WERI-Rb-1 (cell line): ENCODE measurements at places on chromosomes 11 and 22.

DNA sequence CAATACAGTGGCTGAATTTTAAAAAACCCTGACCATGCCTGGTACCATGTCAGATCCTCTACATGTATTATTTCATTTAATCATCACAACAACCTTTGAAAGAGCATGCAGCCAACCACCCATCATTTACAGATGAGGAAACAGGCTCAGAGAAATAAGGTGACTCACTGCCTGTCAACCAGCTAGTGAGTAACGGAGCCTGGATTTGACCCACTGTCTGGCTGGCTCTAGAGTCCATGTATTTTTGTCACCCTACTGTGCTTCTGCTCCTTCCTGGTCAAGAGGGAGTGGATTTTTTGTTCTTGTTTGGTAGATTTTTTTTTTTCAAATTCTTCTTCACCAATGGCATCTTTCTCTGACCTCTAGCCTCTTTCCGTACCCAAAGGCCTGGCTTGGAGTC is 77.4 kb downstream of the CWC15 start:
- DNase-seq, result no peak

- DNase-seq, result no peak
Measured at GRCh38 chr22:35630891-35631290, 13.8 kb upstream of the MB start.

DNA sequence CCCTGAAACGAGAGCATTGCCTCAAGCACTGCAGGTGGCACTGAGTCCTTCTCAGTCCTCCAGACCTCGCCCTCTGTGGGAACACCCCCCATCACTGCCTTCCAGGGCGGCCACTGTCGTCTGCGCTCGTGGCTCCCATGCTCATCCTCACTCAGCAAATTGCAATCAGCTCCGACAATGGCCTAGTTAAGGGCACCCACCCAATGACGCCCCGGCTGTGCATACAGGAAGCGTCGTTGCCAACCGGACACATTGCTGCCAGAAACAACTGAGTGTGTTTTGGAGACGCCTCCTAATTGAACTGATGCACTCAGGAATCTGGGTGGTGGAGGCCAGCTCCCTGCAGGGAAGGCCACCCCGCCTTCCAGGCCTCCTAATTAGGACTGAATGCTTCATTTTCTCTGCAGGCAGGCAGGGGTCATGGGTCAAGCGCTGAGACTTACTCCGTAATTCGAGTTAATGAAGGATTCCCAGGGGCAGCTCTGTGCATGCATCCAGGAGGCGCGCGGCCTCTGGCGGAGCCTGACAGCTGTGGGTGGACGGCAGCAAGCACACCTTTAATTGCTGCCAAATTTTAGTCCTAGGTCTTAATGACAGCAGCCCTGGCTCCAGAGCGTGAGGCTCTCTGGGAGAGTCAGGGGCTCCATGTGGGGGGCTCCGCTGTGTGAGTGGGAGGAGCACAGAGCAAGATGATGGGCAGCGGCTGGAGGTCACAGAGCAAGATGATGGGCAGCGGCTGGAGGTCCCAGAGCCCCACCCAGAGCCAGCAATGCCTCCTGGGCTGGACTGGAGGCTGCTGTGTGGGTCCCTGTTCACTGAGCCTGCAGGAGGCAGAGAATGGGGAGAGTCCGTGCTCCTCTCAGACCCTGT is 199.0 kb downstream of the BRD1 start:
- no peak for DNase-seq

- no peak for DNase-seq
Measured at GRCh38 chr11:79579063-79579462, 138.2 kb upstream of the TENM4 start.

DNA sequence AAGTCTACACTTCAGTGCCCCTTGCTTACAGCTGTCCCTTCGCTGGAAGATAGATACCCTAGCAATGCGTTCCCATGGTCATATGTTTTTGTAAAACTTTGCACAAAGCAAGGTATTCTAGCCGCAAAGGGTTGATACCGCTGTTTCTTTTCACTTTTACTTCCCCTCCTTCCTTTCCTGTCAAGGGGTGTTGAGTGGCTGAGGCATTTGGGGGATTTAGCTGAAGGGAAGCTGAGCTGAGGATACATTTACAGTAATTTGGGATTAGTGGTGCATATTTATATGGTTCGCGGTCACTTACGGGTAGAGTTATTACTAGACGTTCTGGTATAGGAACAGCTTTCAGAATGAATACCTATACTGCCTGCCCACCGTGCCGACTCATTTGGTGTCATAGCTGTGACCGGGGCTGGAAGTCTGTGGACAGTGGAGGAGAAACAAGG is 86.9 kb upstream of the WNT11 start:
- DNase-seq, result no peak

DNA sequence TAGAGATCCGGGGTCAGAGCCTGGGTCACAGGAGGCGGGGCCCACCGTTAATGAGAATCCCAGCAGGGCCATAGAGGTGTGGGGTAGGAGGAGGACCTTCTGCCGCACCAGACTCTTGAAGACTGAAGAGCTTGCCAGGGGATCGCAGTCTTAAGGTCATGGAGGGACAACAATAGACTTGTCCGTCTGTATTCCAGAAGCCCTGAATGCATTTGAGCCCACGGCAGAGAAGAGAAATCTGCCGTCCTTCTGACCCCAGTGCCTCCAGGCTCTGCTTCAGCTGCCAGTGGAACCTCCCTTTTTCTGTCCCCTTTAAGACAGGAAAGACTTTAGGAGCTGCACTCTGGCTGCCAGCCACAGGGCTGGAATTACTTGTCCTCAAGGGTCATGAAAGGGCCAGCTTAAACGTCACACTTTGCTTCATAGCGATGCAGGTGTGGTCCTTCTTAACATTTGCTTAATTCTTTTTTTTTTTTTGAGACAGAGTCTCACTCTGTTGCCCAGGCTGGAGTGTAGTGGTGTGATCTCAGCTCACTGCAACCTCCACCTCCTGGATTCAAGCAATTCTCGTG is 15.5 kb upstream of the ST3GAL4 start:
- no peak for DNase-seq

DNA sequence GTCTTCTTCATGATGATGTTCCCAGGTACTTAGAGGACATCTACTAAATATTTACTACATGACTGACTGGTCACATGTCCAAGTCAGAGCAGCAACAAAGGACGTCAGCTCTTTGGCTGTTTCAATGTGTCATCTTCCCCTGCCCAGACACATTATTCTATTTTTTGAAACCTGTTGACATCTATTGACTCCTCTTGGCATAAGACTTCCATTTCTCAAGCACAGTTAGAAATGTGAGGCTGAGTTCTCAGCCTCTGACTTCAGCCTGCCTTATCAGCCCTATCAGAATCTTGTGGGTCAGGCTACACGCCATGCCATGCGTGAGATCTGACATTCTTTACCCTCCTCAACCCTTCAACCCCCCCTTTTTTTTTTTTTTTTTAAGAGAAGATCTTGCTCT is 63.8 kb downstream of the SC5D start:
- DNase-seq, result no peak

GRCh38 chr11:95720195-95720594 is 69.4 kb downstream of the FAM76B start:
- no peak for DNase-seq

GRCh38 chr22:44395118-44396005 is 82.6 kb upstream of the SHISAL1 start:
- DNase-seq, result peak; percentile 57

- no peak for DNase-seq
Measured at GRCh38 chr11:29268733-29269132, 748.1 kb downstream of the KCNA4 start.
